ENCODE measurements at places on chromosomes 1 and 21. TPM values are rescaled to one million over a fixed set of nuclear protein-coding genes. Genes with fewer than 3 reads are reported as not detected.

GRCh38 chr1:78420181-78420580, 70.6 kb upstream of the PTGFR start:
- no peaks in the 10 kb centered on the region for H3K27me3 ChIP-seq
- no peak overlapping the region for H3K27ac ChIP-seq
- DNase-seq = no peak
- no peaks in the 10 kb centered on the region for H3K4me1 ChIP-seq

The EFNA3 gene
- 1.6 TPM for total RNA-seq

The MRPL20 gene
- 149 TPM for total RNA-seq

- H3K4me3 ChIP-seq = no peak overlapping the region
- H3K27ac ChIP-seq = no peak overlapping the region
- no peaks in the 10 kb centered on the region for H3K36me3 ChIP-seq
These were observed 17.1 kb downstream of the RPAP2 start for GRCh38 chr1:92315766-92316599.

The RNF223 gene
- total RNA-seq = not detected

DNA sequence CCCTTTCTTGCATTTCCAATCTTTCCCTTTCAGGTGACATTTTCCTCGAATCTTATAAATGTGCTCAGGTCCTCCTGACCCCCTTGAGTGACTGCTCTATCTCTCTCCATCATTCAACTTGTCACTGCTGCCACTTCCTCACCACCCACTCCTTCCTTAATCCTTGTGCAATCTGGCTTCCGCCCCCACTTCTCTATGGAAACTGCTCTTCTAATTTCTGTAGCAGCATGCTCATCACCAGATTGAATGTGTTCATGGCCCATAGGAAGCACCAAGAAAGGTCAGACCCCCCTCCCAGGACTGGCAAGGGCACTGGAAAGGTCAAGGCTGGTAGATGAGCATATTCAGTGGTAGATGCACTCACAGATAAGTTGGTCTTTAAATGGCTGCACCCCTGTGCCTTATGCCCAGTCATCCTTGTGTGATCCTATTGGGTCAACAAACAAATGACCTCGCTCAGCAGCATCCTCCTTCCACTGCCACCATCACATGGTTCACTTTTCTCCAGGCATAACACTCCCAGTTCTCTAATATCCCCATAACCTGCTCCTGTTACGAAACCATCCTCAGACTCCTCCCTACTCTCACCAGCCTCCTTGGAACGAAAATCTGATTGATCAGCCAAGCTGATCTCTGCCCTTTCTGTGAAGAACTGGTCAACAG, 288.5 kb upstream of the POU3F1 start:
- H3K36me3 ChIP-seq = no peaks in the 10 kb centered on the region
- H3K4me1 ChIP-seq = no peaks in the 10 kb centered on the region
- H3K4me3 ChIP-seq = no peak overlapping the region
- no peak overlapping the region for H3K27ac ChIP-seq
- DNase-seq = no peak
- no peaks in the 10 kb centered on the region for H3K27me3 ChIP-seq

- H3K27ac ChIP-seq = no peak overlapping the region
- H3K36me3 ChIP-seq = no peaks in the 10 kb centered on the region
- no peak overlapping the region for H3K4me3 ChIP-seq
- H3K27me3 ChIP-seq = no peaks in the 10 kb centered on the region
- no peaks in the 10 kb centered on the region for H3K4me1 ChIP-seq
These were observed 106.5 kb downstream of the RGS7 start for GRCh38 chr1:241250465-241250864.

The YBX1 gene
- total RNA-seq = 485 TPM

DNA sequence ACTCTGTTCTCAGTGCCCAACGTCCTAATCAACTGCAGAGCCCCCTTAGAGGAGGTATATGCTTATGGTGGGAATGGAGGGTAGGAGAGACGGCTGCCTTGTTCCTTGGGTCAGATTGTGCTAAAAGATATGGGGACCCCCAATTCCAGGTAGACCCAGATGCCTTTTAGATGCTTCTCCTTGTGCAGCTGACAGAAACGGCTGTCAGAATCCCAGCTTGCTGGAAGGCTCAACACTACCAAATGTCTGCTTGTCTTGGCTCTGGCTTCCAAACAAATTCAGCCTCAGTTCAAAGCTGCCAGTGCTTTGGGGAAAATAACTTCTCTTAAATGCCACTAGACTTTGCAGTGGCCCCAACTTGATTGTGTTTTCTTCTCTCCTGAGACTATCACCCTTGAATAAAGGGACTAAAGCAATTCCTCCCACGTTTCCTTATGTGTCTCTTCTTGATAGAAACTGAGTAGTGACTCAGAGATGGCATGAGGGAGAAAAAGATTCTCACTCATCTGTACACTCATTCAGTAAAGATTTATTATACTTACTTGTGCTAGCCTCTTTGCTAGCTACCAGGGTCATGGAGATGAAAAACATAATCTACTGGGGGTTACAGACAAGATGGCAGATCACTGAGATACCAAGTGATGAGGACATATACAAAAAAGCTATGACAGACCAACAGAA, 3.4 kb upstream of the RNF19B start:
- no peak for DNase-seq
- no peaks in the 10 kb centered on the region for H3K4me1 ChIP-seq
- H3K36me3 ChIP-seq = no peaks in the 10 kb centered on the region
- no peak overlapping the region for H3K4me3 ChIP-seq
- no peaks in the 10 kb centered on the region for H3K27me3 ChIP-seq

GRCh38 chr21:44365967-44366585, 12.7 kb downstream of the TRPM2 start:
- H3K27ac ChIP-seq = no peak overlapping the region
- H3K4me3 ChIP-seq = no peak overlapping the region
- peaks cover 21% of the 10 kb centered on the region for H3K27me3 ChIP-seq
- H3K36me3 ChIP-seq = no peaks in the 10 kb centered on the region

DNA sequence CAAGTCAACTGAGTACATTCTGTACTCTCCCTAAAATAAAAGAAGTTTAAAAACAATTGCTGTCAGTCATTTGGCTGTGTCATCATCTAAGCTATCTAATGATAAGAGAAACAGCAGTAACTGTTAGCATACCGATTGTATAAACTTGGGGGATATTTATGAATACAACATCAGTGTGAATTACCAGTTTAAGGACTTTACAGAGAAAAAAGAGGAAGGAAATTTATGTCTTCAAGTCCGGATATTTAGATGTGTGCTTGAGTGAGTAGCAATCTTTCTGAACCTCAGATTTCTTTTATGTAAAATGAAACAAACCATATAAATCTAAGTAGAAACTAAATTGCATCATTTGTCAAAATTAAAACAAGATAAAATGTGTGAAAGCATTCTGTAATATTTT, 1557.0 kb downstream of the MRPL39 start:
- no peaks in the 10 kb centered on the region for H3K36me3 ChIP-seq
- H3K27ac ChIP-seq = no peak overlapping the region
- no peaks in the 10 kb centered on the region for H3K27me3 ChIP-seq
- DNase-seq = no peak
- no peak overlapping the region for H3K4me3 ChIP-seq

GRCh38 chr1:119742202-119742601, 26.5 kb downstream of the HMGCS2 start:
- H3K27ac ChIP-seq = peak overlapping the region; percentile 60
- H3K27me3 ChIP-seq = no peaks in the 10 kb centered on the region
- H3K4me1 ChIP-seq = no peaks in the 10 kb centered on the region
